ENCODE measurements at places on chromosomes 12 and 14.
A peak's percentile ranks its signal among the peaks of the same experiment; 100 is the strongest.

DNA sequence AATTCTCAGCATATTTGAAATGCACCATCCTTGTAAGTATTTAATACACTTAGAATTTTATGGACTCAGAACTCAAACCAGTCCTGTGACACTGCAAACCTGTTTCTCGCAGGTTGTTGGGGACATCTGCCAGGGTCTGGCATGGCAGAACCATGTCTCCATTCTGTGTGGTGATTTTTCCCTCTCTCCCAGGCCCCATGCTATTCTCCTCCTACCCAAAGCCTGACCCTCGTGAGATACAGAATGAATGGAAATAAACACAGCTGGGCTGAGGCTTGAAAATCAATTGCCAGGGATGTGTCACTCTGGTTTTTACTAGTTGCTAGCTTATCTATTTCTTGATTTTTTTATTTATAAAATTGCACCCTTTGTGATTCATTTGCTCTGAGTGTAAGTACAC lies 19.8 kb downstream of the TPH2 start:
- no peak for DNase-seq

DNA sequence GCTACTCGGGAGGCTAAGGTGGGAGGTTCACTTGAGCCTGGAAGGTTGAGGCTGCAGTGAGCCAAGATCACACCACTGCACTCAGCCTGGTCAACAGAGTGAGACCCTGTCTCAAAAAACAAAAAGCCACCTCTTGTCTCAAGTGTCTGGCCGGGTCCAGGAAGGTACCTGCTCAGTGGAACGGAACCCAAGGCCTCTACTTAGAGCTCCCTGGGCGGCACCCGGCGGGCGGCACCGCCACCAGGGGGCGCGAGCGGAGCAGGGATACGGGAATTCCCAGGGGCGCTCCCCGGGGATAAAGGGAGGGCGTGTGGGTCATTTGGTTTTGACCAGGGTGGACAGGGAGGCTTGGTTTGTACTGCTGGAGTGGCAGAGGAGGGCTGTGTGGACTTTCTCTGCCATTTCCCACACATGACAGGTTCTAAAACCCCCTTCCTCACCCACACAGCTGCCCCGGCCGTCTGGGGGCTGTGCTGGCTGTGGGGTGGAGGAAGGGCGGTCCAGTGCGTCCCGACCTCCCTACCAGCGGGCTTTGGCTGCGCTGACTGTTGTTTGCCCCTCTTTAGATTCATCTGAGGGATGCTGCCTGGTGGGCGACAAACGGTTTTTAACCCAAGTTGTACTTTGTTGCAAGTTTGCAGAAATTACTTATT lies 91.4 kb downstream of the SETD3 start:
- DNase-seq: peak; percentile 60

DNA sequence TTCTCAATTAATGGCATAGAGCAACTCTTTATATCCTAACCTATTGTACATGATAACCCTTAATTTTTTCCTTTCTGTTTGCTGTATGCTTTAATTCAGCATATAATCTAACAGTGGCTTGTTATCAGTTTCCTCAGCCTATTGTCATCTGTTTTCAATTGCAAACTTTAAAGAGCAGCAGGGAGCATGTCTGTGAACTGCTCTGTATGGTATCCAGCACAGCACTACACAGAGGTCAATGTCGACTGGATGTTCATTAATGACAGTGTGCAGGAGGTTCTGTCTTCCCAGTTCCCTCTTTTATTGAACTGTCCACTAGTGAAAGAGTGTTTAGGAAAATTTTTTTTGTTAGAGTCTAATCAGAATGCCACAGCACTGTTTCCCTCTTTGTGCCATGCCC lies 609.1 kb downstream of the SOX5 start:
- no peak for DNase-seq

DNA sequence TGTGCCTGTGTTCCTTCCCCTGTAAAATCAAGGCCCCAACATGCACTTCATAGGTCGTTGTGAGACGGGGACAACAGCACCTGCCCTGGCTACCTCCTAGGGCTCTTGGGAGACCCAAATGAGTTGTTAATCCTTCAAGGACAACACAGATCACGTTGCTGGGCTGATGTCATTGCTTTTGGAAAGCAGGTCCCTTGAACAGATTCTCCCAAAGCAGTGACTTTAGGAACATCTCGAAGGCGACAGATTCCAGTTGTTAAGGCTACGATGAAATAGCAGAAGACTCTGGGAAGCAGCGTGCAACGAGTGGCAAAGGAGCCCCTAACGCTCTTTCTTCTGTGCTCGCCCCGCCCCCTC lies 26.2 kb upstream of the MAP1LC3B2 start:
- DNase-seq: no peak

GRCh38 chr12:105317942-105318621 lies 12.4 kb upstream of the C12orf75 start:
- DNase-seq: no peak

- no peak for DNase-seq
Measured at GRCh38 chr14:105475269-105476096, 862 bp downstream of the CRIP2 start.

DNA sequence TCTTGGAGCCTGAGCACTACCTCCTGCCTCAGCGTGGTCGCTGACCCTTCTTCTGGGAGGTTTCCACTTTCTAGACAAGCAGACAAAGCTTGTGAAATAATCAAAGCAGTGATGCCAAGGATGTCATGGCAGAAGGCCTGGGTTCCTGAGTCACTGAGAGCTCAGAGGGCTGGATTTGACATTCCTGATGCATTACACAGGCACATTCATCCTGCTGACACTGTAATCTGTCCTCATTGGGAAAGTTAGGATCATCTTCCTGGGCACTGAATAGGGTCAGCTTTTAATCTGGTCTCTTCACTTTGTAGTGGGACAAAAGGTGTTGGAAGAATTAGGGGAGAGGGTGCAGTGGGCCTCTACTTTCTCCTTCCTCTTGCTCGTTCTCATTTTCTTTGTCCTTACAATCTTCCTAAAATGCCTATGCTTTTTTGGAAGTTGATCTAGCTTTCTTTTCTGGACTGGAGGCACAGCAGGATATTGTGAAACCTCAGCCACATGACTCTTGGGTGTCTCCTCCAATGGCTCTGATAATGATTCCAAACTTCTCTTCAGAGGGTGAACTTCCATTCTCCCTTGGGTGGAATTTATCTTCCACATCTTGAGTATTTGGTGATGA lies 29.6 kb downstream of the EEA1 start:
- no peak for DNase-seq

DNA sequence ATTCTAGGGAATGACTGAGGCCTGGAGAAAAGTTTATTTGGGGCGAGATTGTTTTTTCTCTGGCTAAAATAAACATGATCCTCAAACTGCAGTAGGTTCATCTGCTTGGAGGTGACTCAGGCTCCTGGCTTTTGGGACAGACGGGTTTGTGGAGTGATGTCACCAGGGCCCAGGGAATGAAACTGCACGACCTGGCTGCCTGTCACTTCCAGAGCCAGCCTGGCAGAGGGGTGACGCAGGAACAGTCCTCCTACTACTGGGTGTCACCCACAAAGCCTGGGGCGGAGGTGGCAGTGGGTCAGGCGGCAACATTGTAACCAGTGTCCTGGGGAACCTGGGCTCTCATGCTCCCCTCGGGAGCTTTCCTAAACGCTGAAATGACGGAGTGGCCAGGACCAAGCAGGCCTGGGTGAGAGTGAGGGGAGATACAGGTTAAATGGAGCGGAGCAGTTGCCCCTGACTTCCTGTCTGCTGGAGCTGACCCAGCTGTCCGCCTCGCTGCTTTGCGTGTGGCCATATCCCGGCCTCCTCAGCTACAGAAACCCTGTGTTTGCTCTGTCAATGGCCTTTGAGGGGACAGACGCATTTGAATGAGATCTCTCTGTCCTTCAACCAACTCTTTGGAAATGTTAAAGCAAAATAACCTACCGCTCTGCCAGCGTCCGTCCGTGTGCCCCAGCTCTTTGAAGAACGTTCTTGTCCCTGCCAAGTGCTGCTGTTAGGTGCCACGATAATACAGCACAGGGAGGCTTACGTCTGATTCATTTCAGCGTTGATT lies 6.5 kb downstream of the HIP1R start:
- DNase-seq: no peak

DNA sequence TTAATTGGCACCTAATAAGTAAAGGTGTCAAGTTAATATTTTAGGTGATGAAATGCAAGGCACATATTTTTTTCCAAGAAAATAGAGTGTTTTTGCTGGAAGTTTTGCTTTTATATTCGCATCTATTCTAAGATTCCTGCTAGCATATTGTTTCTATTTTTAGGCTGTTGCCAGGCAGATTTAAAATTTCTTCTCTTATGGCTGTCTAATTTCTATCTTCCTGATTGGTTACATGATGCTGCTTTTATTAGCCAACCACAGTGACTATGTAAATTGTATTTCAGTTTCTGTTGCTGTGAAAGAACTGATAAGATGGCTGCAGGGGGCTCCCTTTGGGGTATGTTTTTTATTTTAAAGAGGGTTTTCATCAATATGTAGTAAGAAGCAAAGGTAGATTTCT lies 42.7 kb downstream of the ATF7IP start:
- no peak for DNase-seq

DNA sequence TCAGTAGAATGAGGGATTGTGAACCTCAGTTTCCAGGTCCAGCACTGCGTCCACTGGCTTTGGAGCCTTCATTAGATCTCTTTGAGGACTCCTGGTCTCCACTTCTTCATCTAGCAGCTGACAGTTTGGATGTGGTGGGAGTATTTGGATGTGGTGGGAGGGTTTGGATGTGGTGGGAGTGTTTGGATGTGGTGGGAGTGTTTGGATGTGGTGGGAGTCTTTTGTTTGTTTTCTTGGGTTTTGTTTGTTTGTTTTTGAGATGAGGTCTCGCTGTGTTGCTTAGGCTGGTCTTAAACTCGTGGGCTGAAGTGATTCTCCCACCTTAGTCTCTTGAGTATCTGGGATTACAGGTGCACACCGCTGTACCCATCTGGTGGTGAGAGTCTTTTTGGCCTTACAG lies 64.7 kb downstream of the IFT43 start:
- no peak for DNase-seq

DNA sequence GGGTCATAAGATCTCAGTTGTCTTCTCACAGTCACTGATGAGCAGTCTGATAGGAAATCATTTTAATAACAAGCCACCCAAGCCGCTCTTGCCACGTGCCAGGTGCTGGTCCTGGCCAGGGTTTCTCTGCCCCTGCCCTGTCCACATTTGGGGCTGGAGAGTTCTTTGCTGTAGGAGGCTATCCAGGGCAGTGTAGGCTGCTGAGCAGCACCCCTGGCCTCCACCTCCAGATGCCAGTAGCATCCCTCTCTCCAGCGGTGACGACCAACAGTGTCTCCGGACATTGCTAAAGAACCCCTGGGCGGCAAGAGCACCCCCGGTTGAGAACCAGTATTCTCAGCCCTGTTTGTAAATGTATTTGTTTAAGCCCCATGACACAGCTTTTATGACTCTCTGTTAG lies 243.7 kb downstream of the GLT1D1 start:
- no peak for DNase-seq

DNA sequence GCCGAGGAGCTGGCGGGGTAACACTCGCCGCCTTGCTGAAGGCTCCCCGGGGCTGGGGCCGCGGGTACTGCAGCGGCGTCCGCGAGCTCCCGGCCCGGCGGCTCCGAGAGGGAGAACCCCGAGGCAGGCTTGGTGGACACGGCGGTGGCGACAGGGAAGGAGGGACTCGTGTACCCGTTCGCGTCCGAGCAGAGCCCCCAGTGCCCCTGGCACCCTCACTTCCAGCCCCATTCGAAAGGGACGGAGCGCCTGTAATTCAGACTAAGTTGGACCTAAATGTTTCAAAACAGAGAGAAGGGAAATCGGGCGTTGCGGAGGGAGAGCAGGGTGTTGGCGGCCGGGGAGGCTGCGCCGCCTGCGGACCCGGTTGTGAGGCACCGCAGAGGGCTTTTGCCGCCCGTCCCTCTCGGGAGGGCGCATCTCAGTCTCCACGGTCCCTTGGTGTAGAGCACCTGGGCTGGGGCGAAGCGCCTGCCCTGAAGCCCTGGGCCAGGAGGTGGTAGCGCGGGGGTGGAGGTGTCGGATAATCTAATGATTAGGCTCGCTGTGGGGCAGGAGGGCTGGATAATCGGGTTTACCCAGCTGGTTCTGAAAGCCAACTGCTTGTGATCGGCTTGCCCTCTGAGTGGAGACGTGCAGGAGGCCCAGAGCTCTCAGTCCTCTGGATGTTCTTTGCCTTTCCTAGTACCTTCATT lies 771 bp downstream of the DAAM1 start:
- DNase-seq: peak; percentile 61

- DNase-seq: no peak
Measured at GRCh38 chr12:55720894-55721444, 776 bp downstream of the RDH5 start.

DNA sequence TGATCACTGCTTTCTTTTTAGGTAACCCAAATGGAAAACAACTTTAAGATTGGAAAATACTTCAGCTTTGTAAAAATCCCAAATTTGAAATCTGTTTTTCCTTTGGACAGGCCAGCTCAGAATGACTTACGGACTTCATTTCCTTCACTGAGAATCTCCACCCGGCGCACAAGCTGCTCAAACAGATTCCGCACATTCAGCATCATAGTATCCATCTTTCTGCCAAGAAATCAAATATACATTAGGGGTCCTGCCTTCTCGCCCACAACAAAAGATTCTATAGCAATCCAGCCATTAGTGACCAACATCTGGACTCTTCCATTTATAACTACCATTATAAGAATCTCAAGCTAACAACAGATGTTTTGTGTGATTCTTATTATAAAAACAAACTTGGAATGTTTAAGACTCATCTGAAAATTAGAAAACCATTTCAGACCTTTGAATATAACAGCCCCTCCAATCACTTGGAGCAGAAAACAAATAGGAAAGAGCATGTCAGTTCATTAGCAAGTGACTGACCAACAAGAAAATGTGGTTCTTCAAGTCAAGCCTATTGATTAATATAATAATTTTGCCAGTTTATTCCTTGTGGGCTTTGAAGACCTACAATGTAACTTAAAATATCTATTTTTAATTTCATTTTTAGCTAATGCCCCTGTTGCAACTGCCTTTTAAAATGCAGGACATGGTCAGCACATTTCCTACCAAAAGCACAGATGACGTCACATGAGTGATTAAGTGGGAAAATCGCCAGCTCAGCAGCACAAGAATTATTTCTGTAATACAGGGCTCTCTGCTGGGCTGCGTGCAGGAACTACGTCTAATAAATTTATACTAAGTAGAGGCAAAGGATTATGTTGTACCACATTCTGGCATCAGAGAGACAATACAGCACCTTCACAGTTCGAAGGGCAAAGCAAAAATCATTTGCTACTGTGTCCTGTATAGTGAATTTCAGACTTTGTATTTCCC lies 8.5 kb downstream of the RACGAP1 start:
- no peak for DNase-seq

Measured in activated CD4-positive, alpha-beta T cell treated with anti-CD3 and anti-CD28 coated beads for 36 hours (primary cell).